ENCODE measurements at places on chromosomes 7 and 10. TPM values are rescaled to one million over a fixed set of nuclear protein-coding genes. Genes with fewer than 3 reads are reported as not detected.

CALD1 gene
- 2.1 TPM for total RNA-seq

PNLIP gene
- not detected for total RNA-seq

ZNF37A gene
- 9.1 TPM for total RNA-seq

CPN1 gene
- not detected for total RNA-seq

ITIH5 gene
- 0.10 TPM for total RNA-seq

GPR146 gene
- total RNA-seq = 4.3 TPM

PPIA gene
- 799 TPM for total RNA-seq

PDE6C gene
- not detected for total RNA-seq

ABCA13 gene
- 0.21 TPM for total RNA-seq

TRPV5 gene
- total RNA-seq = not detected

GPR85 gene
- under 0.01 TPM for total RNA-seq

CXCL12 gene
- under 0.01 TPM for total RNA-seq

RBM28 gene
- 5.4 TPM for total RNA-seq

NUTM2B gene
- total RNA-seq = 0.63 TPM

IFIT1B gene
- 0.10 TPM for total RNA-seq

CNPY1 gene
- total RNA-seq = not detected

TFR2 gene
- 0.31 TPM for total RNA-seq

ASB10 gene
- total RNA-seq = not detected

DNAJB12 gene
- total RNA-seq = 32.1 TPM

TSC22D4 gene
- 39.8 TPM for total RNA-seq

GSAP gene
- total RNA-seq = 48.0 TPM

NPFFR1 gene
- total RNA-seq = under 0.01 TPM

TBC1D12 gene
- total RNA-seq = 18.2 TPM

OR2A42 gene
- total RNA-seq = 0.10 TPM

ZPBP gene
- total RNA-seq = not detected

Measured in mononuclear cell (primary cell).